ENCODE measurements at places on chromosomes 2 and 18.

GRCh38 chr2:182444806-182445205 lies 18.0 kb upstream of the PDE1A start:
- no peak for DNase-seq

DNA sequence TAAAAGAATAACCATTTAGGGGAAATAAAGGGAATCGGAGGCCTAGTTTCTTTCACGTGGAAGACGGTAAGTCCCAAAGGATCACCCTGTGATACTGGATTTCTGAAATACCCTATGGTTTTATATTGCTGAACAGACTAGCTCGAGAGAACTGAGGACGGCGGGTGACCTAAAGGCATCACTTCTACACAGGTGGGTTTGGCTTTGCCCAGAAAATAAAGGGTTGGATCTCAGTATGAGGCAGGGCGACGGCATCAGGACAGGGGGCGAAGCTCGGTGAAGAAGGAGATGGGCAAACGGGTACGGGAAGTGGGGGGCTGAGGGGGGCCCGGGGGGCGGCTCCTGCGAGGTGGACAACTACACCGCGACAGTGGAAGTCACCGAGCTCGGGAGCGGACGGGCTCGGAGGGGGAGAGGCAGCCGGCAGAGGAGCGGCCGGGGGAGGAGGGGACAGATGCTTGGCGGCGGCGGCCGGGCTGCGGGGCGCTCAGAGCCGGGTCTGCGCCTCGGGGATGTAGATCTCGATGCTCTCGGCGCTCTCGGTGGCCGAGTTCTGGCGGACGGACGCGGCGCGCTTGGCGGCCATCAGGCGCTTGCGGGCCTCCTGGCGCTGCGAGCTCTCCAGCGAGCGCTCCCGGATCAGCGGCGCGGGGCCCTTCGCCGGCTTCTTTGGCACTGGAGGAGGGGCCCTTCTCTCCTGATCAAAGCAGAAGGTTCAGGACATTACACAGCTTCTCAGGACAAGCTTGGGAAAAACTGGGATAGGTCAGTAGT lies 48.9 kb downstream of the TGIF1 start:
- peak; percentile 80 for DNase-seq

DNA sequence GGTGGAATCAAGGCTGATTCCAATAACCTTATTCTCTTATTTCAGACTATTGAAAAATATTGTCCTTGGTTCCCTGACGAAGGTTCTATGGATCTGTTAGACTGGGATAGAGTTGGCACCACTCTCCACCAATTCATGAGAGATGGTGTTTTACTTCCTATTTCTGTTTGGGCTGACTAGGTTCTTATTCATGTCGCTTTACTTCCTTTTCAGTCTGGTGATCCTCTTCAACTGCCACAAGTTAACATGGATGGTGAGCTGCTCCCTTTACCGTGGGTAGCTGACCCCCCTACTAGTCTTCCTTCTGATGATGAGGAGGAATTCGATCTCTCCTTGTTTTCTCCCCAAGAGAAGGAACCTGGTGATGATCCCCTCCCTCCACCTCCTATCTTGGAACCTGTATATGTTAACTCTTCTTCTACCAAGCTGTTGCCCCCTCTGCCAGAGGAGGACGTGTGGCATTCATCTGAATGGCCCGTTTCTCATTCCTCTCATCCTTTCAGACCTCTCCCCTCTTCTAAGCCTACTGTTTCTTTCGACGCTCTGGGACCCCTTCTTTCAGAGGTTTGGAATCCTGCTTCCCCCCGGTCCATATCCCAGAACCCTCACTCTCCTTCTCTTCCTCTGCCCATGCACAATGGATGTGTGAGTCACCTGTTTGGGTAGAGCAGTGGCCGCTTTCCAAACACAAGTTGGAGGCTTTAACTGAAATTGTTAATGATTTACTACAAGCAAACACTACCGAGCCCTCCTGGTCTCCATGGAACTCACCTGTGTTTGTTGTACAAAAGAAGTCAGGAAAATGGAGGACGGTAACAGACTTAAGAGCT lies 13.5 kb upstream of the CNOT11 start:
- DNase-seq, result no peak

GRCh38 chr2:189580241-189580651 lies 340 bp downstream of the SLC40A1 start:
- DNase-seq, result peak; percentile 55

GRCh38 chr2:76314271-76315020 lies 603.7 kb upstream of the GCFC2 start:
- no peak for DNase-seq

DNA sequence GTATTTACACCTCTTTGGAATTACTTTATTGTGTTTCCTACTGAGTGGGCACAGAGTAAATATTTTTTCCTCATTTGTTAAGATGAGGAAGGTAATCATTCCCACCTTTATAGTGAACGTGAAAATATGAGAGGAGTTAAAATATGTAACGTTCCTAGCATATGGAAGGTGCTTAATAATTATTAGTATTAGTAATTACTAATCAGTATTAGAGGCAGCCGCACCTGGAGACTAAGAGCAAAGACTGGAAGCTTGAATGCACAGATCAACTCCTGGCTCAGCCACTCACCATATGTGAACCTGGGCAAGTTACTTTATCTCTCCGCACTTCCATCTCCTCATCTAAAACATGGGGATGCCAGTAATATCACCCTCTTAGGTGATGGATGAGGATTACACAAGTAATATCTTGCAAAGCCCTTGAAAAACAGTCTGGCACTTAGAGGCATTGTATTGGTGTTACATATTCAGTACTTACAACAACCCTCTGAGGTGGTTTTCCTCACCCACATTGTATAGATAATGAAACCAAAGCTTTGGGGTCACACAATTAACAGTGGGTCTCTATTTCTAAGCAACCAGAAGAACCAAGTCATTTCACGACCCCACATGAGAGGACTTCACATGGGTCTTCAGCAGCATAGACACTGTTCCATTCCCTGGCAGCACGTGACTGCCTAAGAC lies 100.3 kb upstream of the KCTD1 start:
- DNase-seq, result no peak

DNA sequence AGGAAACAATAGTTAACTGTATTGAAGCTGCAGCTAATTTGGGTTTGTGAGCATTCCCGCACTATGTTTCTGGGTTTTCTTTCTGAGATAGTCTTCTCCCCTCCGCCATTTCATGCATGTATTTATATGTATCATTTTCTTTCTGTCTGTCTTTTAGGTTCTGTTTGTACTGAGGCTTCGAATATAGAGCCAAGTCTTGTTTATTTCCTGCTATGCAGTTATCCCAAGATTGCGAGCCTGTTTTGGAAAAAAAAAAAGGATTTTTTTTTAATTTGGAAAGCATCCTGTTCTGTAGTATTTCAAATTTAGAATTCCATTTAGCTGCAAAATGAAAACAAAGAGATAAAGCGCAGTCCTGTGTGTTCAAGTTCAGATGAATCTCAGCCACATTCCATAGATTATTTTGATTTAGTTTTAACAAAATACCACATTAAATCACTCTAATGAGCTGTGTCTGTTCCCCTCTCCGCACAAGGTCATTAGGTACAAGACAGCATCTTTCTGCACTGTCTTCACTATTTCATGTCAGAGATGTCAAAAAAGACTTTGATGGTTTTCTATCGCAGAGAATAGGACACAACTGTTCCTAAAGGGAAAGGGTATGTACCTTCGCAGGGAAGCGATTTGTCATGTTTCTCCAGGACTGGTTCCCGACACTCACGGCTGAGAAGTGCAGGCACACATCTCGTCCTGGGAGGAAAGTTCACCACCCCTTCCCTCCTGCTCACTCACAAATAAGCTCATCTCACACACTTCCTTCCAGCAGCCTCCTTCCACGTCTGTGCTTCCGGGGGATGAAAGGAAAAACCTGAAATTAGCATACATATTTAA lies 443.4 kb downstream of the ZNF516 start:
- no peak for DNase-seq

DNA sequence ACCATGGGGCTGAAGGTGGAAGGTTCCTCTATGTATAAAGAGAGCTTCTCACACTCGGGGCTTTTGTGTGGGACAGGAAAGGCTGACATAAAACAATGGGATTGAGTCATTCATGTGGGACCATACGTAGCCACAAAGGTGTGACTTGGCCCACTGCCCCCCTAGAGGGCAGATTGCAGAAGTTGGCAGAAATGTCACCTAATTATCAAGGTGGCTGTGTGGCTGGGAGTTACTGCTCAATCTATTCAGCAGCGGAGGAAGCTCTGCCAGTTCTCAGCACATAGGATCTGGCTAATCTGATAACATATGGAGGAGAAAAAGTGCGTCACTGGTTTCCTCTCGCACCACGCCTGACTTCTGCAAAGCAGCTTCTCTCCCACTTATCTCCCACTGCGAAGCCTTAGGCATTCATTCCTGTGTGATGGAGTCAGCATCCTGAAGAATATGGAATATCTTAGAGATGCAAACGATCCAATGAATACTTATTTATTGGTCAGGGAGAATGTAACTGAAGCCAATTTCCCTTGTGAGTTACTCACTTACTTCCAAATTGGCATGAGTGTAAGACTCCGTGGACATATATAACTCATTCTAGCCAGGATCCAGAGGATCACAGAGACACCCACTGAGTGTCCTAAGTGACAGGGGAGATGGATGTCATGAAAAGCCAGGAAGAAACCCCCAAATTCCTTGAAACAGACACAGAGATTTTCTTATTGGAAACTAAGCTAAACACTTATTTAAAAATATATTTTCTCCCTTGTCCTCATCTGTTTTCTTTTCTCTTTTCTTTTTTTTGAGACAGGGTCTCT lies 344.8 kb downstream of the TGIF1 start:
- no peak for DNase-seq

- no peak for DNase-seq
Measured at GRCh38 chr18:38241736-38242135, 676.1 kb upstream of the CELF4 start.
